ENCODE measurements at places on chromosomes 7 and 10.

DNA sequence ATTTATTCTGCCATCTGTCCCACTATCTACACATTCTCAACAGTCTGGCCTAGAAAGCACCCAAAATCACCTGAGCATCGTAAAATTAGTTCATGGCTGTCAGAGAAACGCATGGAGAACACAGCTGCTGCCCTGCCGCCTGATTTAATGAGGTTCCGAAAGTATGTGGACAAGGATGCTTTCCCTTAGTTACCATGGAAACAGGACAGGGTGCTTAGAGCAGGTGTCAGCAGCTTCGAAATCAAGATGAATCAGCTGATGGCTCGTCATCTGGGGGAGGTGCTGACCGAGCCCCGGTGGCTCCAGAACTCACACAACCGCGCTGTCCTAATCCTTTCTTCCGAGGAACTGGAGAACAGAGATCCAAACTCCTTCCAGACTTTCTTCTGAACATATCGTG lies 151.5 kb downstream of the TEX36 start:
- peak; percentile 54 for DNase-seq

- DNase-seq: no peak
Measured at GRCh38 chr10:20714518-20714917, 182.6 kb downstream of the NEBL start.

DNA sequence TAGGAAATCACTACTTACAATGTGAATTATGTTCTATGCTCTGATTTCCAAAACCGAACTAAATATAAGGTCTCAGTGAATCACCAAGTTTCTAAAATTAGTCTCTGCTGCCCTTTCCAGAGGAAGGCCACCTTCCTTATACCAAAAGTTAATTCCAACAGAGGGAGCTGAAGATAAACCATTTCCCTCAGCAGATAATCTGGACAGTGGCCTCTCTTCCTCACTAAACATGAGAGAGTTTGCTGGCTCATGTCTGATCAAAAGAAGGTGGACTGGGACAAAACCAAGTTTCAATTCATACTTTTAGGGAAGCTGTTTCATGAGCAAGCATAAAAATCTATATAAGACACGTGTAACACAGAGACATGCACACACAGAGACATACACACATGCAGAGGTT lies 6.4 kb downstream of the FEZF1 start:
- no peak for DNase-seq

DNA sequence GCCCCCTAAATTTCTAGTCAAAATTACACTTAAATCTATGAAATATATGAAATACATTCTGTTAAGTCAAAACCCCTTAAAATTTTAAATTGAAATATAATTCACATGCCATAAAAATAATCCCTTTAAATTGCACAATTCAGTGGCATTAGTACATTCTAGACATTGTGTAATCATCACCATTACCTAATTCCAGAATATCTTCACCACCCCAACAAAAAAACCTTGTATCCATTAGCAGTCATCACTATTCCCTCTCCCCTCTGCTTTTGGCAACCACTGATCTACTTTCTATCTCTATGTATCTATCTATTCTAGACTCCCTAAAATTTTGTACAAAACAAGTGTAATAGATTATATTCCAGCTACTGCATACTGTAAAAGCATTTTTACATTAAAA lies 261.2 kb downstream of the GLI3 start:
- no peak for DNase-seq

DNA sequence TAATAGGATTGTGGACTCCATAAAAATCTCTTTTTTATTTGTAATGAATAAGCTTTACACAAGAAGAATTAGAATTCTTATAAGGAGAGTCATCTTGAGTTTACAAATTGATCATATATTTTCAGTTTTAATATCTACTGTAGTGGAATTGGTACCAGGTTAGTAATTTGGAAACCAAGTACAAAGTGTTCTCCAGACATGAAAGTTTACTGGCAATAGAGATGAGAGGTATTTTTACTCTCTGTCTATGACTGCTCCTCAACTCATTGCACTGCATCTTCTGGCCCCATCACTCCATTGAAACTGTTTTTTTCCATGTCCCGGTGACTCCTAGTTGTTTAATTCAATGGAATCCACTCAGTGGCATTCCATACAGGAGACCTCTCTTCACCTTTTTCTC lies 164.5 kb upstream of the SMIM30 start:
- DNase-seq: no peak

- no peak for DNase-seq
Measured at GRCh38 chr10:113176652-113177155, 226.7 kb downstream of the TCF7L2 start.

Data from NCI-H2081 (cell line).